NT2/D1 (cell line): ENCODE measurements at places on chromosomes 2 and 18.

DNA sequence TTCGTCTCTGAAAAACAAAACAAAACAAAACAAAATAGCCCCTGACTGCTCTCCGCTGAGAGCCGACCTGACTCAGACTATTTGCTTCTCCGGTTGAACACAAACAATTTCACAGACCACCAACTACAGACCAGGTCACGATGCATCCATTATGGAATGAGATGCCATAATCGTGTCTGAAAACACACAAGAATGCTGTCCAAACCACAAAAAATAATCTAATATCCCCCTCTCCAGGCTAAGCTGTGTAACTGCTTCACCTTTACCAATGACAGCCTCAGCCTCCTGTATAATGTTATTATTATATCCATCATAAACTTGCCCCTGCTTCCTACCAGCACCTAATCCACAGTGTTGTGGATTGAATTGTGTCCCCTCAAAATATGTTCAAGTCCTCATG is 114.7 kb downstream of the DNAH6 start:
- no peak for DNase-seq

DNA sequence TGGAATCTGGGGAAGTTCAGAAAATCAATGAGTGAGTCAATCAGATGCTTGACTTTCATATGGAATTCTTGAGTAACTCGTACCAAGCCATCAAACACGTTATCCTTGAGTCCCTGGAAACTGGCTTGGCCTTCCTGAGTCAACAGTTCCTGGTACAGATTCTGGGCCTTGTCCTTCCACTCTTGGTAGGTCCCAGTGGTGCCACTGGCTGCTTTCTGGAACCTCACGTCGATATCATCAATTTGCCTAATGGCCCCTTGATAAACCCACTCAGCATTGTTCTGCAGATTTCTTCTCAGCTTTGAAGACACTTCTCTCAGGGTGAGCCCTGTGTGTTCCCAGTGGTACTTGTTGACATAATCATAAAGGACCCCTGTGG is 41.1 kb downstream of the APOB start:
- no peak for DNase-seq

DNA sequence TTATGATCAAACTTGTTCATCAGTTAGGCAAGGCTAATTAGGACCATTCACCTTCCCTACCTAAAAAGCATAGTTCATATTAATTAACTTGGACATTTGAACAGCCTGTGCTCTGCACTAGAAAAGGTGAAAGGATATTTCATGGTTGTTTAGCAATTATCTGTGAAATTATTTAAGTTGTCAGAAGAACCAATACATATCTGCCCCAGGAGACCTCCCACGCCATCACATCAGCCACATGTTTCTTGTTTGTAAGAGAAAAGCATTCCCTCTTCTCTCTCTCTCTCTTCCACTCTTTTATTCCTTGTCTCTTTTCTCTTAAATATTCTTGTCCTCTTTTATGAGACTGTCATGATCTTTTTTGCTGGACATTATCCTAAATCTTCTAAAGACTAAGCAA is 282.0 kb upstream of the RND3 start:
- DNase-seq: no peak

DNA sequence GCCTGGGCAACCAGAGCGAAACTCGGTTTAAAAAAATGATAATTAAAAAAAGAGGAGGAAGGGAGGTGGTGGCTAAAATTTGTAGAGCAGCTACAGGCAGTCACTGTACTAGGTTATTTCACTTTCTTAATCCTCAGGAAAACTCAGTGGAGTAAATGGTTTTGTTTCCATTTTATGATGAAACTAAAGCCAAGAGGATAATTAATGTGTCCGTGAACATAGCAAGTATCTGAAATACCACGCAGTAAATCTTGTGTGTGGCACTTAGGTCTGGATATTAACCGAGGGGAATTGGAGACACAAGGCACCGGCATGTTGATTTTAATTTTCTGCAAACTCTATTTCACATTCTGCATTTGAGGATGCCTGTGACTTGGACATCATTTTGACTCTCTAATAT is 14.5 kb downstream of the SH3BP4 start:
- DNase-seq: no peak

- DNase-seq: no peak
Observed at GRCh38 chr2:96826546-96827278, 10.6 kb downstream of the CNNM3 start.

GRCh38 chr2:53820048-53820447 is 33.2 kb downstream of the ERLEC1 start:
- DNase-seq: no peak

DNA sequence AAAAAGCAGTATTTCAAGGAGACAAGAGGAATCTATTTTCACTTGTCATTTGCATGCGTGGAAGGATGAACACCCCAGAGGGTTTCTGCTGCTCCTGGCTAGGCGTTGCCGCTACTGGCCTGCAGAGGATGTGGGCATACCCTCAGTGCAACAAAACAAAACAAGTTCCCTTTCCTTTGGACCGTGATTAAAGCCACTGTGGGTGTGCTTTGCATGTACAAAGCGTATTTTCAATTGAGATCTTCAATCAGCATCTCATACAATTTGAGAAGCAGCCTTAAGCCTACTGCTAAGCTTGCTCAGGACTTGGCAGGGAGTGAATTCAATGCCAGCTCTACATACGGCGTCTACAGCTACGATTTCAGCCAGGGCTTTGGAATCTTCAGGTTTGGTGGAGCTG is 298.4 kb downstream of the LPIN1 start:
- no peak for DNase-seq

- DNase-seq: no peak
Observed at GRCh38 chr2:206890179-206890578, 49.1 kb upstream of the CPO start.
